ENCODE measurements at places on chromosomes 2 and 18.

DNA sequence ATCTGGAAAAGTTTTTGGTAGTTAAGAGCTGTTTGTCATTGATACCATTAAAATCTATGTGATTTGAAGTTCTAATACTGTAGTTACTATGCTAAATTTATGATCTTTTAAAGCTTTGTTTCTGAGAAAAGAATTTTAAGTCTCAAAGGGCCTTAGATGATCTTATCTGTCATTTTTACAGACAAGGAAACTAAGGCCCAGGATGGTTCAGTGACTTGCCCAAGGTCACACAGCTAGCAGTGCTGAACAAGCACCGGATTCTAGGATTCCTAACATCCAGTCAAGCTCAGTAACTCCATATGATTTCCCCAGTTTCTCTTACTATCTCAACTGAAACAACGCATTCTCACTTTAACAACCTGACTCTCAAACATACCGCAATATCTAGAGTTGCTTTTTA lies 37.7 kb downstream of the PELI1 start:
- no peak for DNase-seq

DNA sequence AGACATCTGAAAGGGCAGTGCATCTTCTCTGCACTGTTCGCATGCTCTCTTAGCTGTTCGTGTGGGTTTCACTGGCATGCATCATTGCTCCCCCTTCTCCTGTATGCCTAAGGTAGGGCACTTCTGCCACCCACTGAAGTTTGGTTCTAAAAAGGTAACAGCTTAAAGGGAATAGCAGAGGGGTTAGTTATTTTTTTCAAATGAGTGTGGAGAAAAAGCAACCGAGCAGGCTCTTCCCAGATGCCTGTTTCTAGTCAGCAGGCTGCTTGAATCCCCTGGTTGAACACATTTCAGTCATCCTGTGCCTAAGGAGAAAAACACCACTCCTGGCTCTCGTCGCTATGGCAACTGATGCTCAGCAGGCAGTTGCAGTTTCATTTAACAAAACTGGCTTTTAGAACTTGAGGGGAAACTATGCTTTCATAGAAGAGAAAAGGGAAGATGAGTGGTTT lies 69.8 kb upstream of the GALNT3 start:
- peak; percentile 19 for DNase-seq

DNA sequence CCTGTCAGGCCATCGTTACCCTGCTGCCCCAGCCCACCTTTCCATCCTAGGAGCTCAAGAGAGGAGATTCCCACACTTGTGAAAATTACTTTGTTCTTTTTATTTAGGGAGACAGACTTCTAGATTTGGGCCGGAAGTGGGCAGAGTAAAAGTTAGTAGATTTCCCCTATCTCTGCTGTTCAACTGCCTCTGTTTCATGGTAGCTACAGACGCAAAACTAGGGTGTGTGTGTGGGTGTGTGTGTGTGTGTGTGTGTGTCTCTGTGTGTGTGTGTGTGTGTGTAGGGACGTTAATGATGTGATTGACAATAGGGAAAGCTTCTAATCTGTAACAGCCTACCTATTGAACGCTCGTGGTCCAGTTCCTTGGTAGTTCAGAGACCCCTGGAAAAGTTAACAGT lies 438 bp downstream of the PSMA8 start:
- no peak for DNase-seq

GRCh38 chr2:121260370-121261154 lies 24.4 kb downstream of the TFCP2L1 start:
- DNase-seq, result no peak

Measured in glutamatergic neuron (in vitro differentiated cells).